ENCODE measurements at places on chromosomes 5 and 9.

GRCh38 chr9:126429190-126429589 is 102.6 kb downstream of the MVB12B start:
- no peak for DNase-seq

DNA sequence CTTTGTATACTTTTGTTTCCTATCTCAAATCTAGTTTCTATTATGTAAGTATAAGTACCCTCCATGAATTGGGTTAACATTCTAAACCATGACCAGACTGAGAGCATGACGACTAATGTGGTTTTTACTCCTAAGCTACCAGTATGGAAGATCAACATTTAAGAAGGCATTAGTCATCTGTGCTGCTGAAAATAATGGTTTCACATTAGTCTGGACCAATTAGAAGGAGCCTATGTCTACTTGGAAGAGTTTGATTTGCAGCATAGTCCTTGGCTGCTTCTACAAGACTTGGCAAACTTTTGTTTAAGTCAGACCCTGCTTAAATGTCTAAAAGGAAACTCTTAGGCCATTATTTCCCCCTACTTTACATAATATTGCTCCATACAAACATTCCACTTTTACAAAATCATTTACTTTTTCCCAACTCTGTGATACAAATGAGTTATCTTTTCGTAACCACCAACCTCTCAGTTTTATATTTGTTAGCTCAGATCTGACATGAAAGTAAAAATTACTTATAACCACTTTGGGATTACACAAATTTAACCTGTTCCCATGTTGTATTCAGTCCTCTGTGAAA is 186.7 kb downstream of the COMMD10 start:
- peak; percentile 35 for DNase-seq

GRCh38 chr5:6611334-6612256 is 21.2 kb downstream of the NSUN2 start:
- no peak for DNase-seq

GRCh38 chr5:150461231-150461630 is 11.7 kb upstream of the RPS14 start:
- no peak for DNase-seq

GRCh38 chr9:35540315-35540714 is 50.4 kb downstream of the RUSC2 start:
- no peak for DNase-seq

DNA sequence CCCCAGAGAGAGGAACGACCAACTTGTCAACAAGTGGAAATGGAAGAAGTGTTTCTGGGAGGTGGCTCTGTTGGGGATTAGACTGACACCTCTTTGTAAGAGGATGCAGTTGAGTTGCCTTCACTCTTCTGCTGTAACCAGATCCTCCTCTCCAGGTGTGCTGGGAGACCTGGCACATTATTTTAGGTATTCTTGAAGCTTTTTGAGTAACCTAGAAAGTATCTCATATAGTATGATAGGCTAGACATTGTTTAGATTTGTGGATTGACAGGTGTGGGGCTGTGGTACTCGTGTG is 21.6 kb downstream of the SNX30 start:
- DNase-seq = no peak

DNA sequence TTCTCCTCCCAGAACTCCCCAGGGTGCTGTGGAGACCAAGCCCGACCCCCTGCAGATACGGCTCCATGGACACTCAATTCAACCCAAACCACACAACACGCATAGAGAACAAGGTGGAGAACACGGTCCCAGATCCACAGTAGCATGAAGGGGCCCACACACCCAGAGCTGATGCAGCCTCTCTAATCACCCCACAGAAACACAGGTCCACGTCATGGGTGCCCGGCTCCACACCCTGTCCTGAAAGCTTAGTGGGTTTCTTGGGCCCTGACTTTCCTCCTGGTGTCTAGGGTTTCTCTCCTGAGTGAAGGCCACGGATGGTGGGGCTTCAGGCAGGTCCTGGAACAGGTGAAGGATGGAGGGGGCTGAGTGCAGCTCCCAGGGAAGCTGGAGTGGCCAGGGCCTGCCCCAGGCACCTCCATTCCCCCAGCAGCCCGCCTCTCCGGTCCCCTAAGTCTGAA is 1.5 kb upstream of the SLC23A1 start:
- no peak for DNase-seq

- DNase-seq = peak; percentile 56
Measured at GRCh38 chr5:135713161-135713915, 121.1 kb upstream of the SLC25A48 start.

- DNase-seq = no peak
Measured at GRCh38 chr9:136997830-136998234, 1.5 kb upstream of the CLIC3 start.

DNA sequence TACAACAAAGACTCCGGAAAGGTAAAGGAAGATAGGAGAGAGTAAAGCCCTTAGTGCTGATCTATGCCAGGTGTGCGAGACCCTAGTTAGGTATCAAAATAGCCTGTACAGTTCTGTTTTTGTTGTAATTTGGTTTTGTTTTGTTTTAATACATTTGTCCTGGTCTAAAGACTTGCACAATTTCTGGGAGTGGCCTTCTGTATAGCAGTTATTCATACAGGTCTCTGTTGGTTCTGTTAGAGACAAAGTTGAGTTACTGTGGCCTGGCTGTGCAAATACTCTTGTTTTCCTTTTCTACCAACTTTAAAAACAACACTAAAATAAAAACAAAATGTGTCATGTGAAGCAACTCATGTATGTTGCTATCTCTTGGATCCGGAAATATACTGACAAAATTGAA is 163.6 kb downstream of the COMMD10 start:
- no peak for DNase-seq

GRCh38 chr9:124038790-124039633 is 27.4 kb downstream of the LHX2 start:
- no peak for DNase-seq

DNA sequence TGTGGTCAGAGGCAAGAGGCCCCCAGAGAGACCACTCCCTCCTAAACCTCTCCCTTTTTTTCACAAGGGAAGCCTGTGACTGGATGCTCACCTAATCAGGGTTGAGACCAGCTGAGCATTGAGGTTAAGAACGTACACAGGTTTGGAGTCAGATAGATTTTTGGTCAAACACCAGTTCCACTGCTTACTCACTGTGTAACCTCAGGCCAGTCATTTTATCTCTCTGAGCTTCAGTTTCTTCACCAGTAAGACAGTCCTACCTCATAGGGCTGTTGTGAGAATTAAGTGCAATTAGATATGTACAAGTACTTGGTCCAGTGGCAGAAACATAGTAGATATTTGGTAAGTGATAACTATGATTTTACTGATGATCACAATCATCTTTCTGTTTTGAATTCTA is 256.8 kb downstream of the CDK5RAP2 start:
- no peak for DNase-seq

DNA sequence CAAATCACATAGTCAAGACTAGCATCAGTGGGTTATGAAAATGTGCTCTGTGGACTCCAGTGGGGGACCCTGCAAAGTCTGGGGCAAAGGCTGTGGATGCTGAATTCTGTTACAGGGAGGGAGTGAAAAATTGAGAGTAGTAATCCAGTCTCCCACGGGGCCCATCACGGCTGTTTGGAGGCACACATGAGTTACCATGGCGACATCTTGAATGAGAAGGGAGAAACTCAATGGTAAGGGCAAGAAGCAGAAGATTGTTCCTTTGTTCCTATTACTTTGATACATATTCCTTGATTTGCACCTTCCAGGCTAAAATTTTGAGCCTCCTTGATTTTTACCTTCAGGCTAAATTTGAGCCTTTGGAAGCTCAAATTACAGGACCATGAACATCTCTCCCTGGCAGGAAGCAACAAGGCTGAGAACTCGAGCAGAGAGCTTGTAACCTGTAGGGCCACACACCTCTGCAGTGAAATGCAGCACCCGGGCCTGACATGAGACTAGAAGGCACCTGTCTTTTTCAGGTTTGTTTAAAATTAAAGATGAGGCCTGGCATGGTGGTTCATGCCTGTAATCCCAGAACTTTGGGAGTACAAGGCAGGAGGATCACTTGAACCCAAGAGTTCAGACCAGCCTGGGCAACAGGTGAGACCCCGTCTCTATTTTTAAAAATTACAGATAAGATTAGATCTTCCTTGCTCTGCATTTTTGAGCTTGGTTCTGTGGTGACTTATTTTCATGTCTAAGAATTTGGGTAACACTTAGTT is 31.0 kb upstream of the ZFR start:
- no peak for DNase-seq

DNA sequence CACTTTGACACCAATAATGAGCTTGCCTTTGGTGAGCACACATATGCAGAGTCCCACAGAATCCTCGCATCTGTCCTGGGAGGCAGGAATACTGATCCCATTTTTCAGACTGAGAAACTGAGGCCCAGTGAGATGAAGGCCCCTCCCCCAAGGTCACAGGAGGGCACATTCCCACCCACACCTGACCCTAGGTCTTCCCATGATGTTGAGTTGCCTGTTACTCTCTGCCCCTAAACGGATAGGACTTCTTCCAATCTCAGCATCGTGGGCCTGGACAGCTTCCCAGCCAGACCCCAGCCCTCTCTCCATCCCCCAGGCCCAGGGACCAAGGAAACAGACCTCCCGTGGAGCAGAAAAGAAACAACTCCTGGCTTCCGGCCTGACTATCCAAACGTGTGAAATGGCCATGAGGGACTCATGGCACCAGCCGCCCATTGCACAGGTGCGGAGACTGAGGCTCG is 877 bp downstream of the SH3GLB2 start:
- no peak for DNase-seq

GRCh38 chr5:134620634-134621033 is 12.0 kb downstream of the SAR1B start:
- no peak for DNase-seq

GRCh38 chr5:166724284-166724683 is 1567.2 kb upstream of the WWC1 start:
- DNase-seq = no peak

DNA sequence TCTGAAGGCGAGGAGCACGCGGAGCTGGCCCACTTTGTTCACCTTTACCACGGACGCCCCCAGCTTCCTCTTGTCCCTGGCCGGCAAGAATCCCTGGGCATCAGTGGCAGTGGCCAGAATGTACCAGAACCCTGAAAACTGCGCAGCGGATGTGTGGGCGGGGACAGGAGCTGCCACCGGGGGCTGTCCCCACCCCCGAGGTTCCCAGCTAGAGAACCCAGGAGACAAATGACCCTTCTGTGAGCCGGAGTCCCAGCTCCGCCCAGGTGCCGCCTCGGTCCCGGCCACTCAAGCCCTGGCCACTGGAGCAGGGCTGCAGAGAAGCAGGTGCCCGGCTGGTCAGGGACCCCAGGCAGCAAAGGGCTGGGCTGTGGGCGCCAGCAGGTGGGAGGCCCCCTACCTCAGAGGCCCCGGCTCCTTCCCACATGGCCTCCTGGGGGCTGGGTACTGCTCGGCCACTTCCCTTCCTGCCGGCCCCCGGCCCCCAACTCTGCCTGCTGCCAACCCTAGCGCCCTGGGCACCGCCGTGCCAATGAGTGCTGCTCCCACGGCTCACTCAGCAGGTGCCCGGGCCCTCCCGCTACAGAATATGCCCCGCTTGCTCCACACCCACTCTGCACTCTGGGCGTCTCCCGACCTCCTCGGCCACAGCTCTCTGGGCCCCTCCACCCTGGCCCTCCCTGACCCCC is 713 bp downstream of the LCN10 start:
- DNase-seq = no peak

DNA sequence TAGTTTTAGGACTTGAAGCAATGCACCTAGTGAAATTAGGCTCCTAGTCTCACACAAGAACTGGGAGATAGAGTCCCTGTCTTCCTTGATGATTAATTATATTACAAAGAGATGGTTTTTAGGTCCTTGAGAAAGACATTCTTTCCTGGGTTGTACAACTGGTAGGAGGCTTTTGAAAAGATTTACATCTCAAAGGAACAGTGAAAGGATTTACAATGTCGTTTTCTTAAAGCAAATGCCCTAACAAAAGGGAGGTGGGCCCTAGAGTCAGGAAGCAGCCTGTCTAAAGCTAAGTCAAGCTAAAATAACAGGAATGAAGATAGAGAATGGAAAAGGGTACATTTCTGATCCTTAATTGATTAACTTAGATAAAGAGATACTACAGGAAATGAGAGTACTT is 102.2 kb upstream of the IL7R start:
- no peak for DNase-seq

GRCh38 chr9:110199643-110200042 is 8.3 kb downstream of the C9orf152 start:
- DNase-seq = no peak

GRCh38 chr5:1167728-1168709 is 33.4 kb upstream of the SLC6A19 start:
- peak; percentile 55 for DNase-seq

DNA sequence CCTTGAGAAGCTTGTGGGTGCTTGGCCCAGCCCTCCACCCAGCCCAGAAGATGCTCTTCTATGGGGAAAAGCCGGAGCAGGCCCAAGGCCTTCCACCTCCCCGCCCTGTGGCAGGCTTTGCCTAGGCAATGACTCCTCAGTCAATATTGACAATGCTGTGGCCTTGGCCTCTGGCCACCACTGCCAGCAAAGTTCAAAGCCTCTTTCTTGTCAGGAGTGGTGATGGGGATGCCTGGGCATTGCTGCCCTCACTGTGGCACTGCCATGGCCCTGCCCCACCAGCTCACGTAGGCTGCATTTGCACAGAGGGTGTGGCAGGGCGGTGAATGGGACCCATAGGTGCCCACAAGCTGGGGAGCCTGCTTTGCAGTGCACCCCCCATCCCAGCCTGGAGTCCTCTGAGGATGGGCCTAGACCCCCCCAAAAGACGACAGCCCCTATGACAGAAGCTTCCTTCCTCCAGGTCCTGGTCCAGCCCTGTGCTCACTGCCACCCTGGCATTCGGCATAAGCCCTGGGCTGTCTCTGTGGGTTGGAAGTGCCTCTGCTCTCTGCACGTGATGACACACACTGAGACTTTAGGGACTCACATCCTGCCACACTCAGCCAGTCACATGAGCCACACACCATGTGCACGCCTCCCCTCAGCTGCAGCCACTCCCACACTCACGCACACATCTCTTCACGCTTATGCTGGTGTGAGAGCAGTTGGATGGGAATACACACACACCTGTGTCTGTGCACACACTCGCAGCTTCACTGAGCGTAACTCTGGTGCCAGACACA is 31.1 kb downstream of the MORN5 start:
- peak; percentile 21 for DNase-seq

DNA sequence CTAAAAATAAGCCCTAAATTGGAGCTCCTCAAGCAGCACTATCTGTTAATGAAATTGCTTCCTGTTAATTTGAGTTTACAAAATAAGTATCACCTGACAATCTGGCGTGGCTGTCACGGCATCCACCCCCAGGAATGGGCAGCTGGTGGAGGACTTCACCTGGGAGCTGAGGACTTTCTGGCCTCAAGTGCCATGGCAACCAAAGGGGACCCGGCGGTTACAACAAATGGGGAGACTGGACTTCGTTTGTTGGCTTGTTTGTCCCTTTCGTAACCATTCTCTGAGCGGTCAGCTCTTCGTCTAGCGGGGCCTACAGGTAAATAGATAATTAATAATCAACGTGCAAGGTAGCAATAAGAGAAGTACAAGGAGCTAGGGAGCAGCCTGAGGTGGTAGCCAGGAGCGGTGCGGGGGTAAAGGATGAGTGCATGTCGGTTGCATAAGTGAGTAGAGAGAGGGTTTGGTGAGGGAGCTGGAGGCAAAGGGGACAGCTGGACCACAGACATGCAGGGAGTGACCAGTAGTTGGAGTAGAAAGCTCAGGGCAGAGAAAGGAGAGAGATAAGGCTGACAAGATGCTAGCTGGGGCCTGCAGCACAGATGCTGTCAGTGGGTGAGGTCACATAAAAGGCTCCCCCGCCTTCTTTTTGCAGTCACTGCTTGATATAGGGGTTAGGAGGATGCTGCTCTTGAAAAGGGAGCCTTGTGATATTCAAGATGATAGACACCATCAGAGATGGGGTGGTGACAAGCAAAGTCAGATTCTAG is 62.5 kb downstream of the HSPA4 start:
- no peak for DNase-seq

GRCh38 chr5:181024245-181025064 is 15.6 kb upstream of the BTNL9 start:
- no peak for DNase-seq

GRCh38 chr9:26983340-26983739 is 22.1 kb downstream of the LRRC19 start:
- no peak for DNase-seq

All from fibroblast of skin of abdomen (primary cell).